Glutamatergic neuron (in vitro differentiated cells): ENCODE measurements at places on chromosomes 2 and 18.

- no peak for DNase-seq
Observed at GRCh38 chr2:225667445-225667844, 267.9 kb downstream of the NYAP2 start.

GRCh38 chr2:47173986-47174732, 19.1 kb upstream of the STPG4 start:
- DNase-seq, result peak; percentile 21

GRCh38 chr2:192645811-192646598, 451.3 kb upstream of the TMEFF2 start:
- no peak for DNase-seq

- no peak for DNase-seq
Observed at GRCh38 chr2:85135660-85135914, 2.4 kb downstream of the TCF7L1 start.

- DNase-seq, result no peak
Observed at GRCh38 chr2:234710066-234710465, 213.2 kb upstream of the ARL4C start.

DNA sequence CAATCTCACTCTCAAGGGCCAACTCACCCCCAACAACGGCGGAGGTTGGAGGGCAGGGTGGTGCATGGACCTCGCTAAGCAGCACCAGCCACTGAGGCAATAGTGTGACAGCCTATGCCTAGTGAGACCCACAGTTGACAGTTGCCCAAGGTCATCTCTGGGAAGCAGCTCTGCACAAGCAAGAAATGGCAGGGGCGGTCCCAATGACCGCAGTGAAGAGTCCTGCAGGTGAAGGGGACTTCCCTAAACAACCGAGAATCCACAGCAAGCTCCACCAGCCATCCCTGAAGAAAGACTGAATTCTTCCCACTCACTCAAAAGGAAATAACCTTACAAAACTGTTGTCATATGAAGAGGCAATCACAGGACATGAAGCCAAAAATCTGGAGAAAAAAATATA, 313.4 kb upstream of the ID2 start:
- DNase-seq, result no peak

DNA sequence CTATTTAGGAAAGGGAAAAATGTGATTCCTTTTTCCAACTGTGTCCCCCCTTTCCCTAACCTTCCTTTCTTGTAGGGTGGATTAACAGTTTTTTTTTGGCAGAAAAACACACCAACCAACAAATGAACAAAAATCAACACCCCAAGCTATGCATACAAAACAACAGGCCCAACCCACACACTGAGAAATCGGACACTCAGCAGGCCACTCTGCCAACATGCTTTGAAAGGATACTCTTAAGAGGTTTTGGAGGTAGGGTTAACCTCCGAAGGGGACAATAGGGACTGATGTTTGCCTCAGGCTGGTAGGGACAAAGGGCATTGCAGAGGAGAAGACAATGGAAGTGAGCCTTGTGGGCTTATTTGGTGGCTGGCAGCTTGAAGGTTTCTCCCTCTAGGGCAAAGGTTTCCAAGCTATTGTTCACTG, 33.1 kb upstream of the POLE4 start:
- no peak for DNase-seq

DNA sequence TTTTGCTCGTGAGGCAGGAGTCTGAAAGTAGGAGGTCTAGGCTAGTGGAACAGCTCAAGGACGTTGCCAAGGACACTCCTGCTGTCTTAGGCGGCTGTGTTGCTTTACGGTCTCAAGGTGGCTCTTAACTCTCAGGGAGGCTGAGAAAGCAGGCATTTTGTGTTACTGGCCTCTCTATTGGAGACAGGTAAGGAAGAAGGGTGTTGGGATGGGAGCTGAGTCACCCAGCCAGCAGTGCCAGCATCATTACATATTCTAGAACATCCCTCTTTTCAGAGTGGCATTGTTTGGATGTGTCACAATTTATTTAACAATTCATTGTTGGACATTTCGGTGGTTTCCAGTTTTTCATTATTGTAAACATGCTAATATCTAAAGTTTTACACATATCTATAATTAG, 30.8 kb upstream of the TMEM214 start:
- no peak for DNase-seq
